ENCODE measurements at places on chromosomes 5 and 9.

- no peak for DNase-seq
Measured at GRCh38 chr5:140043508-140043872, 391 bp upstream of the NRG2 start.

DNA sequence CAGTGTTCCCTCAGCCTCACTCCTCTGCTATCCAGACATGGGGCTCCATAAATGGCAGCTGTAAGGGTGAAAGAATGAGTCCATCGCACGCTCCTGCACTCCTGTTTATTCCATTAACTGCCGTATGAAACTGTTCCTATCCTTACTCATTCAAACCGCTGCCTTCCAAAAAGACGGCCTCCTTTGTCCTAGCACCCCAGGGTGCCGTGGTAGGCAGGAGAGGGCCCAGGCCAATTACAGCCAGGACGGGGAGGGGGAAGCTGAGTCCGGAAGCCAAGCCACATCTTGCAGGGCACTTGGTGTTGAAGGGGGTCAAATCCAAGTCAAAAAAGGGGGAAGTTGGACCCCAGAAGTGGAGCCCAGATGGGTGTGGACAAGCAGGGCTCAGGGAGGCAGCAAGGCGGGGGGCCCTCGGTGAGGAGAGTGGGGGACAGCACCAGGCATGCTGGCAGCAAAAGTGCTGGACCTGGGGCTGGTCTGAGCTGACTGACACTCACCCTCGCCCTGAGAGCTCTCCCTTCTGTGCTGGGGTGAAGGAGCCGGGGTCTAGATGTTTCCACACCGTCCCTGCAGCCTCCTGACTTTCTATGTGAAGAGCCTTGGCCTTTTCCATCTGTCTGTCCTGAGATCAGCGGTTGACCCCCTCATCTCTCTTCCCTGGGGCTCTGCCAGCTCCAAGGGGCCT is 63.3 kb downstream of the COL23A1 start:
- DNase-seq: no peak

- no peak for DNase-seq
Measured at GRCh38 chr9:28031521-28032267, 458.4 kb upstream of the C9orf72 start.

GRCh38 chr5:107887166-107887943 is 216.6 kb upstream of the EFNA5 start:
- no peak for DNase-seq

DNA sequence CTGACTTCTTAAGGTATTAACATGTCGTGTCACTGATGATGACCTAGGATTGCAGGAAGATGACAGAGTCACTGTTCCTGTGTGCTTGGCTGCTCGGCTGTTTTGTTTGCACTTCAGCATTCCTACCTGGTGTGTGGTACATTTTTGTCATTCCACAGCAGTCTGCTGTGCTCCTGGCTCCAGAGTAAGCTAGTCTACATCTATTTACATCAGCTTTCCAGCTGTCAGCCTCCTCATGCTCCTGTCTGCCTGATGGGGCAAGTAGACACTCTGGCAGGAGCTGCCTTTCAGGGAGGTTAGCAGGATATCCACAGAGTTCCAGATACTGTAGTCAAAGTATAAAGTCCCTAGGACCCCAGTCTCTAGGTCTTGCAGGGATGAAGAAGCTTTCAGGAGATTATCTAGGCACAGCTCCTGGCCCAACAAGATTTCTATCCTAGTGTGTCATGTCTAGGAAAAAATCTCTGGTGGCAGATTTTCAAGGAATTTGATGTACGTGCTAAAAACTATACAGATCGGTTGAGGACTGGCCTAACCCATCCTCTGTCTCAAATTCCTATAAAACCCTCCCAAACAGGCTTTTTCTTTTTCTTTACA is 28.4 kb downstream of the RUSC2 start:
- no peak for DNase-seq

DNA sequence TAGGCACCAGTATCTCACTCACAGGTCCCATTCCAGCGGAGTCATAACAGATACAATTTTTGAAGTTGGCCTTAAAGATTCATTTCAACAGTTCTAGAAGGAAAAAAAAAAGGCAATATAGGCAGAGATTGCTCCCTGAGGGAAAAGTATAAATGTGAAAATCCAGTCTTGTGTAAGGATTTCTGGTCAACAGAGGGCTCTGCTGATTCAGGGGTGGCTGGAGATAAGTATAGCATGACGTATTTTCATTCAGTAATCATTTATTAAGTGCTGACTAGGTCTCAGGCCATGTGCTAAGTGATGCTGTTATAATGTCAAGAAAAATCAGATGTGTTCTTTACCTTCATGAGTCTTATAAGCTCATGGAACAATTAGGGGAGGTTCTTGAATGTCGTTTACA is 377.3 kb upstream of the MEF2C start:
- DNase-seq: no peak

DNA sequence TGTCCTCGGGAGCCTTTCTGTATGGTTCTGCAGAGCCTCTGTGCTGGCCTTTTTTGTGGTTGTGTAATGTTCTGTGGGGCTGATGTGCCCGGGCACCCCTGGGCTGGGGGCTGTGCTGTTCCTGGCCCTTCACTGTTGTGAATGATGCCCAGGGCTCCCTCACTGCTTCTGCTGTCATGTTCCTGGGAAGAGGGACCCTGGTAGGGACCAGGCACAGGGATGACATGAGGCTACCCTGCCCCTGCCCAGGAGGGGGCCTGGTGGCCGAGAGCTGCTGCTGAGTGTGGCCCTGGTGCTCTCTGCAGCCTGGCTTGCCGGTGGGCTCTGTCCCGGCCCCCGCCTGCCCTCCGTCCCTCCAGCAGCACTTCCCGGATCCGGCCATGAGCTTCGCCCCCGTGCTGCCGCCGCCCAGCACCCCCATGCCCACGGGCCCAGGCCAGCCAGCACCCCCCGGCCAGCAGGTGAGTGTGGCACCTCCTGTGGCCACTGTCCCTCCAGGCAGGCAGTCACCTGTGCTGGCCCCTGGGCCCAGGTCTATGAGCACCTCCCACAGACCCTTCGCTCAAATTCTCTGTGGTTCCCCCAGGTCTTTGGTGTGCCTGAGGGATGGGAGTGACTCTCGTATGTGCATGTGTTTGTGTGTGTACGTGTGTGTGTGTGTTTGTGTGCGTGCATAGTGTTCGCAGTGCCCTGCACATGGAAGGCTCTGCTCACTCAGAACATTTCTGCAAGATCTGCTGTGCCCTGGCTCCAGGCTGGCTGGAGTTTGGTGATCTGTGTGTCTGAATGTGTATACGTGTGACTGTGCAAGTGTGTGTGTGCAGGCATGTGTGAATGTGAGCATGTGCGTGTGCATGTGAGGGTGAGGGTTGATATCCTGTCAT is 72.3 kb downstream of the WNK2 start:
- DNase-seq: no peak

DNA sequence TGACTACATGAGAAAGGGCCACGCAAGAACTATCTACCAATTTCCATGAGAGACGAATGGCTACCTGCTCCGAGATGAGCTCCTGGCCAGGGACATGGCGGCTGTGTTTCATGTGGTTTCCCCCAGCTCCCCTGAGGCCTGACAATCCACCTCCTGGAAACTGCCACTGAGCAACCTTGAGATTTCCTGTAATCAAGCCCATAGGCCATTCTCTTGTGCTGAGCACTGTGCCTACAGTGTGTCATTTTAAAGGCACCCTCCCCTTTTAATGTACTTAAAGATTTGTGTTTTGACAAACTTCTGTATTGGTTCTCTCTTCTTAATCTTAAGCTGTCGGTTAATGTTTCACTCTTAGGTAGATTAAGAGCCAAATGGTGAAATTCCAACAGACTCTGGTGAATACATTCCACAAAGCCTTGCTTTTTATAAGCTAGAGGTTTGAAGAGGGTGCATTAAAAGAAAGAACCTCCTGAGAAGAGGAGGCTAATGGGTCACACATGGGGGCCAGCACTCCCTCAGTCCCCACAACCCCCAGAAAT is 72.3 kb downstream of the SECISBP2 start:
- DNase-seq: no peak

DNA sequence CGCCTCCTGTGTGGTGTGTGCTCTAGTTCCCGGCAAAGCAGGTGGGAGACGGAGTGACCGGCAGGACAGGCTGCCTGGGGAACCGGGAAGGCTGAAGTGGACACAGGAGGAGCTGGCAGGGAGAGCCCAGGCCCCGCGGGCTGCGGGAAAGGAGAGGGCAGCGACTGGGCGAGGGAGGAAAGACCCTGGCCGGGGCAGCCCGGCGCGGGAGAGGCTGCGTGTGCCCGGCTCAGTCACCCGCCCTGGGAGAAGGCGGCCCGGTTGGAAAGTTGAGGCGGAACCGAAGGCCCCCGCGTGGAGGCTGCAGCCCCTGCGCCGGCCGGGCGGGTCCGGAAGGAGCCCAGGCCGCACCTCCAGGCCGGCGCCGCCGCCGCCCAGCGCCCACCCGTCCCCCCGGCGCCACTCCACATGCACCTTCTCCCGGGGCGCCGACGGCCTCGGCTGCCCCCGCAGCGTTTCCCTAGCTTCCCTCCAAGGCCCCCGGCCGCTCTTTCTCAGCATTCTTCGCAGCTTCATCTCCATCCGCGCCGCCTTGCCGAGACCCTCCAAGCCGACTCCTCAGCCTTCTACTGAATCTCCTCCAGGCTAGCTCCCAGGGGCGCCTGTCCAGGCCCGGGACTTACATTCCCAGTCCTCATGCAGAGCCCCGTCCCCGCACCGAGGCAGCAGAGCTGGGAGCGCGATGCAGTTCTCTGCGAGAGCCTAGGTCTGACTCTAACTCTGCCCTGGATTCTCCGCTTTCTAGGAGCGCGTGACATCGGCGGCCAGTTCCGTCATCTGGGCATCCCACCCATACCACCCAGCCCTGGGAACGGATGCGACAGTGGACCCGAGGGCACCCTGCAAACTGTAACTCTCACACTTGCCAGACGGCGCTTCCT is 152.0 kb downstream of the ERCC6L2 start:
- no peak for DNase-seq

DNA sequence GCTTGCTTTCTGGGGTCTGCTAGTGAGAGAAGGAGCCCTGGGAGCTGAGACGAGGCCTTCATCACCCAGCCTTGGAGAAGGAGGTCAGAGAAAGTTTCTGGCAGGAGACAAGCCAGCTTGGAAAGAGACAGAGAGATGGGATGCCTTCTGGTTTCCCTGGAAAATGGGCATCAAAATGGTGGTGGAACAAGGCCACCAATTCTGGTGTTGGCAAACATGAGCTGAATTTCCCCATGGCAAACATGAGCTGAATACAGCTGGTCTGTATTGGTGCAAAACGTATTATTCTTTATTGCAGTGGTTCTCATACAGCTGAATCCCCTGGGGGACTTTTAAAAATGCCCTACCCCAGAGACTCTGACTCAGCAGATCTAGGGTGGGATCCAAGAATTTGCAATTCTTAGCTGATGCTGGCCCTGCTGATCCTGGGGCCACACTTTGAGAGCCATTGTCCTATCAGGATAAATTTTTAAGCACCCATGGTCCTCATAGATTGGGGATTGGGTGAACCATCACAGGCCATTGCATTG is 39.1 kb upstream of the S1PR3 start:
- DNase-seq: no peak

DNA sequence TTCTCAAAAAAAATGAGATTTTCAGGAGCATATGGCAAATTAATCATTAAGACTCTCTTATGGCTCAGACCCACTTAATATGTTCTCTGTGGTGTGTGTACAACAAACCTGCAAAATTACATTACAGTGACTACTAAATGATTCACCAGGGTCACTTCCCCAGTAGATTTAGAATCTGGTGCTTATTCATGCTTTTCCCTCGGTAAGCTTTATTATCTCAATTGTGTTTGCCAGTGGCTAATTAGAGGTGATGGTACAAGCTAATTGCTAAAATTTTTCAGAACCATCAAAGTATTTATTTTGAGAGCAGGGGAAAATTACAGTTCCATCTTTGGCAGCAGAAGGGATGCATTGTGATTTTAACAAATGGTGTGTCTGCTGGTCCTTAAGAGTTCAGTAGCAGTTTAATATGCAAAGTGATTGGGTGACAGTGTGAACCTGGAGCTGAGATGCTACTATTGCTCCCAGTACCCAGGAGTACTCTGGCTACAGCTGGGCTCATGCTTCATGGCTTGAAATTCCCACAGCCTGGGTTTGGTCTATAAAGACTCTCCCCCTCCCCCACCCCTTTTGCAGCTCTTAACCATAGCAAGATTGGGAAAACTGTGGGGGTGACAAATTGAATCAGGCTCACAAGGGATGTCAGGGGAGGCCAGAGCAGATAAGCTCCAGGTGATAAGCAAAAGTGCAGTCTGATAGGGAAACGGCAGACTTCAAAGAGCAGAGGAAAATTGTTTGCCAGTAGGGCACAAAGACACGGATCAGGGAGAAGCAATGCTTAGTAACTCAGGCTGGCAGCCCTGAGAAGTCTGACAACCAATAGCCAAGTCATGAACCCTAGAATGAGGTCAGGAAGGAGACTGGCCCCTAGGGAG is 92.8 kb upstream of the RAD23B start:
- no peak for DNase-seq

- no peak for DNase-seq
Measured at GRCh38 chr9:1077616-1078015, 27.5 kb downstream of the DMRT2 start.

GRCh38 chr5:35657877-35658276 is 40.2 kb downstream of the SPEF2 start:
- DNase-seq: no peak

DNA sequence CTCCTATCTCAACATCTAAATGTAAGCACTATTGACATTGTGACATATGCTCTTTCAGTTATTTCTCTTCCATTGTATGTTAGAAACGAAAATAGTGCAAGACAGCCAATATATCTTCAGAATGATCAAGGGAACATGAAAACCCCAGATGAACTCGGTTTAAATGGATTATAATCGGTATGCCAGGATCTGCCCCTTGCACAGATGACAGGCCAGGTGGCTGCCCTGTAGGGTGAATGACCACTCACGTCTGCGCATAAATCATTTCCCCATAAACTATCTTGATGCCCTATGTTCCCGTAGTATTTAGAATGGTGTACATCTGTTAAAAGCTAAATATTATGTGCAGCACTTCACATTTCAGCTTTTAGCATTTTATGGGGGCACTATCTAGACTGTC is 69.7 kb upstream of the RANBP3L start:
- DNase-seq: no peak

- DNase-seq: no peak
Measured at GRCh38 chr9:37575001-37575400, 1.2 kb downstream of the FBXO10 start.

DNA sequence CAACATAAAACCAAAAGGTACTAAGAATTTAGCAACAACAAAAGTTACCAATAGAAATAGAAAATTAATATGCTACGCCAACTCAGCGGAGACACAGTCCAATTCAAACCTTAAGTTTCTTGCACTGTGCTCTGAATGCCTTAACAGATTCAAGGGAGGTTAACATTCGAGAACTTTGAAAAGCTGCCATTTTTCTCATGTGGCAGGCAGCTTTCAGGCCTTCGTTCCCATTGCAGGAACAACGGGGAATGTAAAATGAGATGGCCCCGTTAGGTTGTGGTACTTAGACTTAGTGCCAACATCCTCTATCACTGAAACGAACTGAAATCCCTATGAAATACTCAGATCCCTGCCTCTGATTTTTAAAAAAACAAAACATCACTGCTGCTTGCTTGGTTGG is 22.4 kb downstream of the FNBP1 start:
- no peak for DNase-seq

- no peak for DNase-seq
Measured at GRCh38 chr9:125646621-125647100, 60.3 kb downstream of the MAPKAP1 start.

- no peak for DNase-seq
Measured at GRCh38 chr9:124045830-124046177, 34.2 kb downstream of the LHX2 start.

GRCh38 chr9:15696979-15697378 is 144.1 kb downstream of the CCDC171 start:
- DNase-seq: no peak

GRCh38 chr9:75487856-75488718 is 399.8 kb downstream of the OSTF1 start:
- DNase-seq: no peak
